ACHN (cell line): ENCODE measurements at places on chromosomes 16 and 17.

- DNase-seq, result no peak
Observed at GRCh38 chr17:82305727-82306300, 11.6 kb downstream of the CD7 start.

DNA sequence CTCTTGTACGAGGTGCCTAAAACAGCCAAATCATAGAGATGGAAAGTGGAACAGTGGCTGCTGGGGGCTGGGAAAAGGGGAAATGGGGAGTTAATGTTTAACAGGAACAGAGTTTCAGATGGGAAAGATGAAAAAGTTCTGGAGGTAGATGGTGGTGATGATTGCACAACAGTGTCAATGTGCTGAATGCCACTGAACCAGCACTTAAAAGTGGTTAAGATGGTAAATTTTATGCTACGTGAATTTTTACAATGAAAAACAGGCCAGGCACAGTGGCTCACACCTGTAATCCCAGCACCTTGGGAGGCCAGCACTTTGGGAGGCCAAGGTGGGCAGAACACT lies 130.4 kb downstream of the C16orf78 start:
- DNase-seq, result no peak

DNA sequence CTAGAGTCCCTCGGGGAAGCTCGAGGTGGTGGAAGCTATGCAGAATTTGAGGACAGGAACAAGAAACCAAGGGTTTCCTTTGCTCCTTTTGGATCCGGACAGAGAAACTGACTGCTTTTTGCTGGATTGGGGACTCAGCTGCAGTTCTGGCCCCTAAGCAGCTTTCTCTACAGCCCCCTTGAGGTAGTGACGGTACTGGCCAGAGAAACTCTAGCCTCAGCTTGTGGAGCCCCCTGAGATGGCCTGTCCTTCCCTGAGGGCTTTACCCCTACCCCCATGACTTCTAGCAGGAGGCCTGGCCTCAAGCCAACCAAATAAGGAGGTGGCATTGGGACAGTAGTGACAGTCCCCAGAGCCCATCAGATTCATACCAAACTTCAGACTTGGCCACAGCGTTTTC lies 118.1 kb downstream of the IRX5 start:
- DNase-seq, result no peak

DNA sequence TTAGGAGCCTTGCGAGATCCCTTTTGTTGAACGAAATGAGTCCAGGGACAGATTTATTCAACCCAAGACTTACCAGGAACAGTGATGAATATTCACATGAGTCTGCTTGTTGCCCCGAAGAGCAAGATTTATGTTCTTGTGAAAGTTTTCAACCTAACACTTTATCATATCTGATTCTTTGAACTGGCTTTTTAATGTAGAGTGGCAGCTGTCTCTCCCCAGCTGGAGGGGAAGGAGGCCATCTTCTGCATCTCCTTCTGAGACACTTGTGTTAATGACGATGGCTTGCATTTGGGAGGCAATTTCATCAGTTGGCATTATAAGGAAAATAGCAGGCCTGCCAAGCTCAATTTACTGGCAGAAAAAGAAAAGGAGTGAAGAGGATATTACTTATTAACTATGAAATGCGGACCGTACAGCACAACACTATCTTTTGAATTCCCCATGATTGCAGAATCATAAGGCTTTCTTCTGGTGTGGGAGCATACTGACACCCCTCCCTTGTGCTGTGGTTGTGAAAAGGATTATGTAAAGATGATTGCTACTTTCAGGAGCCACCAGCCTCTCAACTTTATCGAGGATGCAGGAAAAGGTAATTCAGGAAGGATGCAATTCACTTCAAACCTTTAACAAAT lies 35.7 kb downstream of the SMARCE1 start:
- DNase-seq, result no peak

GRCh38 chr16:88789594-88789993 lies 4.6 kb upstream of the PIEZO1 start:
- DNase-seq, result no peak

DNA sequence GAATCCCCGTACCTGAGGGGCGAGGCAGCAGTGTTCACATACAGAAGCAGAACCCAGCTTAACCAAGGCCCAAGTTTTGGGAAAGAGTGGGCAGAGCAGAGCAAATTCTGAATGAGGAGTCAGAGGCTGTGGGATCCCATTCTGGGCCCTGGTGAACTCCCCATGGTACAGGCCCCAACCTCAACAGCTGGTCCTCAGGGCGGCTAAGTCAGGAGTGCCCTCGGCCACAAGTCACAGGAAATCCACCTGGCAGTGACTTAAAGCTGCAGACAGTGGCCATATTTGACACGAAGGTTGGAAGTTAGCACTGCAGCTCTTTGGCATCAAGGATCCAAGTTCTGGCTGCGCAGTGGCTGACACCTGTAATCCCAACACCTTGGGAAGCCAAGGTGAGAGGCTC lies 237.1 kb downstream of the PARN start:
- no peak for DNase-seq
